ENCODE measurements at places on chromosomes 7 and 10. TPM values are rescaled to one million over a fixed set of nuclear protein-coding genes. Genes with fewer than 3 reads are reported as not detected.

DNA sequence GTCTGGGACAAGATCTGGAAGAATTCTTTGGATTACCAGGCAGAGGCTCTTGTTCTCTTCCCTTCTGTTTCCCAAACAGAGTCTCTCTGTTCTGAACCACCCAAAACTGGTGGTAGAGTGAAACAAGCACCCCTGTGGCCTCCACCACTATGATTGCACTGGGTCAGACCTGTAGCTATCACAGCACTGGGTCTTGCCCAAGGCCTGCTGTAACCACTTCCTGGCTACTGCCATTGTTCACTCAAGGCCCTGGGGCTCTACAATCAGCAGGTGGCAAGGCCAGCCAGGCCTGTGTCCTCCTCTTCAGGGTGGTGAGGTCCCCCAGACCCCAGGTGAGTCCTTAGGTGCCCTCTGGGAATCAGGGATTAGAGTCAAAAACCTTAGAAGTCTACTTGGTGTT is 4.1 kb upstream of the LRRC17 start:
- DNase-seq, result no peak

- peak; percentile 44 for DNase-seq
Measured at GRCh38 chr10:63977329-63977923, 456.2 kb downstream of the REEP3 start.

- DNase-seq, result no peak
Measured at GRCh38 chr10:14276210-14276609, 54.5 kb downstream of the FRMD4A start.

GRCh38 chr7:12127455-12127854 is 83.6 kb upstream of the TMEM106B start:
- DNase-seq, result no peak

GRCh38 chr7:29510028-29510427 is 53.6 kb upstream of the PRR15 start:
- no peak for DNase-seq

DNA sequence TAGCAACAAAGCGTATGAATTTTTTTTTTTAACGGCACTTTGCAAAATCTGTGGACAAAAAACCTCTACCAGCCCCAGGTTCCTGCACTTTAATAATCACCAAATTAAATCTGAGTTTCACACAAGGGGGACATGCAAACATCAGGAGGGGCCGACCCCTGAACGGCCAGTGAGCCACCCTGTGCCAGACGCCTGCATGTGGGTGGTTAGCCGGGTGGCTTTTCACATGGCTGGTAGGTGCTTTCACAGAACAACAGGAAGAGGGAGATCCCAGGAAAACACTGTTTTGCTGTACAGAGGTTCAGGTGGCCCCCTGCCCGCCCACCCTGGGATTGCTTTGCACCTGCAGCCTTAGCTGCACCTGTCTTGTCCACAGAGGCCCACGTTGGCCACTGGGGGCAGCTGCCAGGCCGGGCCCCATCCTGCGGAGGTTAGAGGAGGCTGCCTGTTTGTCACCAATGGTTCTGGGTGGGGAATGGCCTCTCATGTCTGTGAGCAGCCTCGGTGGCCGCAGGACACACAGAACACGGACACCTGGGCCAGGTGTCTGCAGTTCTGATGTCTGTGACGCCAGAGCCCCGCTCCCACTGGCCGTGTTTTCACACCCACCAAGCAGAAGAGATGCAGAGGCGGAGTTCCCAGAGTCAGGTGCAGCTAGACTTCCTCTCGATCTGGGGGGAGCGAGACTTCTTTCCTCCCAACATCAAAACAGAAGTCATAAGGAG is 107.7 kb downstream of the FAM53B start:
- no peak for DNase-seq

DNA sequence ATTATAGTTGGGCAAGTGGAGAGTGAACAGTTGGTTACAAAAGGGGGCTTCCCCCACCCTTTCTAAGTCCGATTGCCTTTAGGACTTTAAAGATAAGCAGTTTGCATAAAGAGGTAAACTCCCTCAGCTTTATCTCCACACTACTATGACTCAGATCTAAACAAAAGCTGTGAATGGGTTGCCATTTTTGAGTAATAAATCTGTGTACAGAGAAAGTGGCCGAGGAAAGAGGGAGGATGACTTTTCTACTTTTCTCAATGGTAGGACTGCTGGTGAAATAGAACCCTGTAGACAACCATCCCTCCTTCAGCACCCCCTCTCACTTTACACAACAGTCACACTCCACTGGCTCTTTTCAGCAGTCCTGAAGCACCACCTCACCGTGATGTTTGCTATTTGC is 71.2 kb downstream of the DNMBP start:
- DNase-seq, result no peak

GRCh38 chr7:113446391-113446790 is 328.0 kb upstream of the SMIM30 start:
- DNase-seq, result no peak

The CLEC5A gene
- total RNA-seq, result not detected

The GCK gene
- total RNA-seq, result 0.51 TPM
